Right cardiac atrium (tissue), 5 donors: ENCODE measurements at places on chromosomes 2 and 18. TPM values are rescaled to one million over a fixed set of nuclear protein-coding genes. Genes with fewer than 3 reads are reported as not detected.
A peak's percentile ranks its signal among the peaks of the same experiment; 100 is the strongest.

DNA sequence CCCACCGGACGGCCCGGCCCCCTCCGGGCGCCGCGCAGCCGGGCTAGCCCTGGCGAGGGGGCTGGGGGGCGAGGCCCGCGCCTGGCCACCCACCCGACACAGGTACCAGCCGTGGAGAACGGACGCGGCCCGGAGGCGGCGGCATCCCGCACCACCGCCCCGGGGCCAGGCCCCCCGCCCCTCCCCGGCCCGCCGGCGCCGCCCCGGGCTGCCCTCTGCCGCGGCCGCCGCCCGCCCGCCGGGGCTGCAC, 405 bp downstream of the SOS1 start:
- no peak for DNase-seq

GRCh38 chr2:215454519-215455246, 18.8 kb upstream of the FN1 start:
- DNase-seq: no peak

- DNase-seq: no peak
These were observed 248.9 kb upstream of the CWC22 start for GRCh38 chr2:180255981-180256380.

GRCh38 chr18:53861185-53861584, 363.3 kb downstream of the MBD2 start:
- no peak for DNase-seq

DNA sequence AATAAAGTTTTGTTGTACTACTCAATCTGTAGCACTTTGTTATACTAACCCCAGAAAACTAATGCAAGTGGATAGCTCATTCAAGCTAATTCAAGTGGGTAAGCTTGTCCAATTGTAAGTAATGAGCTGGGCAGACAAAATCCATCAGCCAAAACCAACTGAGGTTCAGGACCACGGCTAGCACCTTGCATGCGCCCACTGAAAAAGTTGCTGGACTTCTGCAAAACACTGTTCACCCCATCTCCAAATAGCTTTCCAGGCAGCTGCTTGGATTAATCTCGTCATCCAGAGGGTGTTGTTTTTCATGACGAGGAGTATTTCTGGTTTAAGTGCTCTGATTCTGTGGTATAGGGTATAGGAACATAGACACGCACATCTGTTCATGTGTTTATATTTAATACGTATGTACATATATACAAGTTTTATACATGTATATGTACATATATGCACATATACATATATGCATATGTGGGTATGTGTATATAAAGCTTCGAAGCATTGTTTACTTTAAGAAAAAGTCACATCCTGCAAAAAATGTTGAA, 307.5 kb downstream of the GALR1 start:
- no peak for DNase-seq

DNA sequence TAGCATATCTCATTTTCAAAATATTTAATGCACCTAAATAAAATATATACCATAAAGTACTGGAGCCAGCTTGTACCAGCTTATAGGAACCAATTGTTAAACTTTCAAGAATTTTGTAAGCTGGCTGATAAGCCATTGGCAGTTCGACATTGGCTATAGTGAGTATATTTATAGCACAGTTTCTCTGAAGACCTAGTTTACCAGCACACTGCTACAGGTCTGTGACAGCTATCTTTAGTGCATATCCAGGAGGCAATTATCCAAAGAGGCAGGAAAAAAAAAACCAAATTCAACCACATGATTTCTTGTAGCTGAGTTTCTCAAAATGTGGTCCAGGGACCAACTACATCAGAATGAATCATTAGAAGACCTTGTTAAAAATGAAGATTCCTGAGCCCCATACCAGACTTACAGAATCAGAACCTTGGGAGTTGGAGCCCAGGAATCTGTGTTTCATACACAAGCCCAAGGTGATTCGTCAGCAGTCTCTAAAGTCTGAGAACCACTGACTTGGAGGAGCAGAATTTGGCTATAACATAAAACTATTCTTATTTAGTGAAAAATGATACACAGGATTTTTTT, 279.0 kb upstream of the NRP2 start:
- no peak for DNase-seq

DNA sequence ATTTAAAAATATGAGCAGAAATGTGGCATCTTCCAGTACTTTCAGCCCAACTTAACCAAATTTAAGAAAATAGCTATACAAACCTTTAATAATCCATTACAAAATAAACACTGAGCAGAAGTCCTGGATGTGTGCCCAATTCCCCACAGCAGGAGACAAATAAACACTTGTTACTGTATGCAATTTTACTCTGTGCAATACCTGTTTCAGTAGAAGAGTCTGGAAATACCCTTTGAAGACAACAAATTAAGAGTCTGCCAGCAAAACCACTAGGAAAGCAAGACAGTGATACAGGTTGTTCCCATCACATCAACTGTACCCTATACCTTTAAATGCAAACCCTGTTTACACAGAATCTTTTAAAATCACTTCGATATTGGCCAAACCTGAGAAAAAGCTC, 41.4 kb upstream of the RNU4ATAC start:
- DNase-seq: no peak

- DNase-seq: no peak
These were observed 20.9 kb downstream of the THNSL2 start for GRCh38 chr2:88190808-88191721.

GRCh38 chr2:49924044-49924817, 769.9 kb upstream of the FSHR start:
- no peak for DNase-seq

DNA sequence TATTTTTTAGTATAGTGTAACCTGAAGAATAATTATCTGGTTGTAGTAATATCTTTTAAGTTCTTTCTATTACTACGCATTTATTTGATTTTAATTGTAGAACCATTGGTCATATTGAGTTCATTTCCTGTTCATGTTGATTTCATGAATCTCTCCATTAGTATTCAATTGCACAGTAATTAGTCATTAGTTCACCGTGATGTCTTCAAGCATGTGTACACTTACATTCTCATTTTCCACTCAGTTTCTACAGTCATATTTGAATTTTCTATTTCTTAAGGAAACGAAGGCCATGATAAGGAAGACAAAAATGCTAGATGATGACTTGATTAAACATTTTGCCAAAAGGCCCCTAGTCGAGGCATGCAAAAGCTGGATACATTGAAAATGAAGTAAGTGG, 333.7 kb upstream of the FANCL start:
- DNase-seq: no peak

DNA sequence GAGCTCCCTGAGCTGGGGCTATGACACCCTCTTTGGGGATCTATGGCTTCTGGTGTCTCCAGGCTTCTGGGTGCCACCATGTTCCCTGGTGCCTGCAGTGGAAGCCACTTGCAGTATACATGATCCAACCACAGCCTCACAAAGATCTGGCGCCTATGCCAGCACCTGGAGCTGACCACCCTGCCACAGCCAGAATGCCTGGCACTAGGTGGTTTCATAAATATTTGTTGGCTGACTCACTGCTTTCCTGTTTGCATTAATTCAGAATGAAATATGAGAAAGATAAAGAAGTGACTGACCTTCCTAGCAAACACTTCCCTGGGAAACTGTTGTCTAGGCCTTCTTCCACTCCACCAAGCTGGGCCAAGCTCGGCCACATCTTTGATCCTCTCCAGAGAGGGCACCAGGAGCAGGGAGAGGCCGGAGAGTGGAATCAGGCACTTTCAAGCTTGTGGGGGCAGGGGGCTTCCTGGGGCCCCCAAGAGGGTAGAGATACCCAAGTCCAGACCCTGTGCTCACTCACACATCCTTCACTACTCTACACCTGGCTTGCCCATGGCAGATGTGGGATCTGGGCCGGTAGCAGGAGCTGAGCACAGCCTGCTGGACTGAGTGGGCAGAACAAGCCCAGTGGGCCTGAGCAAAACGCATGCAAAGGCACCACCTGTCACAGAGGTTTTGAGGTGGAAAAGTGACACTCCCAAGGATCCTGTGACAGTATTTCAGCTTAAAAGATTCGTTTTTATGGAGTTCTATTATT, 565.7 kb downstream of the SLC4A3 start:
- no peak for DNase-seq

GRCh38 chr2:71620116-71620515, 166.8 kb downstream of the DYSF start:
- no peak for DNase-seq

- no peak for DNase-seq
These were observed 7.9 kb downstream of the PMAIP1 start for GRCh38 chr18:59907660-59908059.

DNA sequence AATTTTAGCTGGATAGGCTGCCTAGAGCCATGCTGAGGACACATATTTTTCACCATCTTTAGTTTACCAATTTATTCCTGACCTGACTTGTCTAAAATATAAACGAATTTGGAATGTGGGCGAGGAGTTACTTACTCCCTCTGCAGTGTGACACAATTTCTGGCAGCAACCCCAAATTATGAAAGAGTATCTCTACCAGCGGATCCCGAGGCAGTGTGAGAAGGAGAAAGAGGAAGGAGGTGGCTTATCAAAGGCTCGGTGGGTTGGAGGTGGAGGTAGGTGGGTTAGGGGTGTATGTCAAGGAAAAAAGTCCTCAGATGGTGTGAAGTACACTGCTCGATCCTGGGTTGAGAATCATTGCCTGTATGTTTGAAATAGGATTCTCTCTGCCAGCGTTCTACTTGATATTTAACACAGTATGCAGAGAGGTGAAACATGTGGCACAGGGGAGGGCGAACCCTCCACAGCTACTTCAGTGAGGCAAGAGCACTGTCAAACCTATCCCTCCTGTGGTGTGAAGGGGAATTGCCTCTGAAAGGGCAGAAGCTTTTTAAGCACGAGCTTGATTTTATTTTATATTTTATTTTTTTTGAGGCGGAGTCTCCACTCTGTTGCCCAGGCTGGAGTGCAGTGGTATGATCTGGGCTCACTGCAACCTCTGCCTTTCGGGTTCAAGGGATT, 76.0 kb downstream of the RFTN2 start:
- DNase-seq: no peak

- DNase-seq: no peak
These were observed 103.0 kb downstream of the MAPK4 start for GRCh38 chr18:50662775-50663383.

DNA sequence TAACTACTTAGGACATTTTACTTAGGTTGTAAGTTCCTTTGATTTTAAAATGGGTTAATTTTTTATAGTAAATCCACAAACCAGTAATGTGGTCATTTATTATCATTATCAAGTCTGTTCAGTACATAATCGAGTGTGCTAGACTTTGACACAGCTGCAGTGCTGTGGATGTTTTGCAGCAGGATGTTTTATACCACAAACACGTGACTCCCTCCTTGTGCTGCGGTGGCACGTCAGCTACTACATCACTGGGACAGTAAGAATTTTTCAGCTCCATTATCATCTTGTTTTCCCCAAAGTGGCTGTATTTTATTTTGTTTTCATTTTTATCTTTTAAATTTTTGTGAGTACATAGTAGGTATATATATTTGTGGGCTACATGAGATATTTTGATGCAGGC, 70.0 kb downstream of the ATP9B start:
- DNase-seq: no peak

DNA sequence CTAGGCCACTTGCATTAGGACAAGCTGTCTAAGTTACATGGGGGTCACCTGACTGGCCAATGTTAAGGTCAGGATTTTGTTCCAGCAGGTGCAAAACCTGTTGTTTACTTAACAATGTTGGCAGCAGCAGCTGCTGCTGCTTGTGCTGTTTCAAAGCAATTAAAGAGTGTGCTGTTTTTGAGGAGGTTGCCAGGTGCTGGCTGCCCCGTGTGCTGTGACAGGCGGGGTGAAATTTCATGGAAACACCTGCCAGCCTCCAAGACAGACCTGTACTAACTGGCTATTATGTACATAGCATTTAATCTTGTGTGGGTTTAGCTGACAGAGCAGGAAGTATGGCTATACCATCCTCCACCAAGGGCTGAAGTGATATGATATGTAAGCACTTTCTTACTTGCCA, 224.9 kb downstream of the ASXL3 start:
- no peak for DNase-seq

DNA sequence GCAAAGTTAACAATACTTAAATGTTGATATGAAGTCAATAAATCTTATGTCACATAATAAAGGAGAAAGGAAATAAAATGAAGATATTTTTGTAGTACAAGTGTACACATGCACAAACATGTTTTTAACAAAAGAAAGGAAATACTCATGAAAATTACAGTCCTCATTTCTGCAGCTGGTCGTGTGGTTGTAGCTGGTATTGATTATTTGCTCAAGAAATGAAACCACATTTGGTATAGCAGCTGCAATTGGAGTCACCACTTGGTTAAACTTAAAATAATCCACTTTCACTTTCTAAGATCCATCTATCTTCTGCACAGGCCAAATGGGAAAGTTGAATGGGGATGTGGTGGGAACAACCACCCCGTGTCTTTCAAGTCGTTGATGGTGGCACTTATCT, 580.5 kb upstream of the NRXN1 start:
- no peak for DNase-seq

- peak; percentile 43 for DNase-seq
These were observed 54.2 kb upstream of the CTDP1 start for GRCh38 chr18:79625195-79625923.

GRCh38 chr2:156189143-156189542, 143.4 kb downstream of the NR4A2 start:
- no peak for DNase-seq

The FBXO48 gene
- 0.94 TPM for total RNA-seq

The PRKD3 gene
- total RNA-seq: 24.6 TPM

The DCDC2C gene
- not detected for total RNA-seq

The KIF1A gene
- 59.3 TPM for total RNA-seq

The ANO7 gene
- total RNA-seq: 1.0 TPM

The SPATA3 gene
- not detected for total RNA-seq

The SLC14A1 gene
- 5.2 TPM for total RNA-seq
